ENCODE measurements at places on chromosomes 5 and 9. TPM values are rescaled to one million over a fixed set of nuclear protein-coding genes. Genes with fewer than 3 reads are reported as not detected.

- no peaks in the 10 kb centered on the region for H3K36me3 ChIP-seq
- H3K27me3 ChIP-seq = no peaks in the 10 kb centered on the region
- H3K4me3 ChIP-seq = no peak overlapping the region
- DNase-seq = no peak
- H3K4me1 ChIP-seq = peaks cover 4% of the 10 kb centered on the region
Observed at GRCh38 chr5:170639221-170639925, 135.6 kb downstream of the KCNIP1 start.

GRCh38 chr5:4640795-4641194, 499.3 kb upstream of the ADAMTS16 start:
- no peaks in the 10 kb centered on the region for H3K4me1 ChIP-seq
- no peaks in the 10 kb centered on the region for H3K27me3 ChIP-seq
- no peak overlapping the region for H3K27ac ChIP-seq
- no peak for DNase-seq
- no peaks in the 10 kb centered on the region for H3K36me3 ChIP-seq
- no peak overlapping the region for H3K4me3 ChIP-seq

- no peaks in the 10 kb centered on the region for H3K36me3 ChIP-seq
- H3K27ac ChIP-seq = no peak overlapping the region
- no peaks in the 10 kb centered on the region for H3K4me1 ChIP-seq
- H3K27me3 ChIP-seq = no peaks in the 10 kb centered on the region
- DNase-seq = no peak
- no peak overlapping the region for H3K4me3 ChIP-seq
Observed at GRCh38 chr9:4160249-4160648, 139.6 kb downstream of the GLIS3 start.

GRCh38 chr5:96611946-96612345, 50.2 kb upstream of the CAST start:
- no peak overlapping the region for H3K27ac ChIP-seq
- DNase-seq = no peak
- no peak overlapping the region for H3K4me3 ChIP-seq
- H3K4me1 ChIP-seq = peaks cover 8% of the 10 kb centered on the region
- H3K36me3 ChIP-seq = no peaks in the 10 kb centered on the region

DNA sequence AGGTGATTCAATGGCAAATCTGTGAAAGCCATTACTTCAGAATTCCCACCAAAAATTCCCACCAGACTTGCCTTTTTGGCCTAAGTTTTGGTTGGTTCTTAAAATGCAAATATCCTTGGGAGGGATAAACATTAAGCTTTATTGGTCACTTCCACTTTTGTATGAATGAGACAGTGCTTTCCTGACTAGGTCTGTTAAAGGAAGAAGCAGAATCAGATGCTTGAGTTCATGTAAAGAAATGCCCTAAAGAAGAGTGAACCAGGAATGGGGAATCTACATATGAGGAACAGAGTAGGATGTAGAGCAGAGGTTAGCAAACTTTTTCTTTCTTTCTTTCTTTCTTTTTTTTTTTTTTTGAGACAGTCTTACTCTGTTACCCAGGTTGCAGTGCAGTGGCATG, 129.3 kb downstream of the GCNT1 start:
- DNase-seq = no peak
- H3K36me3 ChIP-seq = no peaks in the 10 kb centered on the region
- no peaks in the 10 kb centered on the region for H3K27me3 ChIP-seq

GRCh38 chr5:5304361-5305020, 118.0 kb upstream of the ICE1 start:
- DNase-seq = no peak
- H3K27me3 ChIP-seq = no peaks in the 10 kb centered on the region
- H3K27ac ChIP-seq = no peak overlapping the region
- H3K36me3 ChIP-seq = no peaks in the 10 kb centered on the region
- peaks cover under 1% of the 10 kb centered on the region for H3K4me1 ChIP-seq

- peaks cover 38% of the 10 kb centered on the region for H3K27me3 ChIP-seq
- no peaks in the 10 kb centered on the region for H3K36me3 ChIP-seq
- H3K4me3 ChIP-seq = no peak overlapping the region
- no peak overlapping the region for H3K27ac ChIP-seq
- DNase-seq = no peak
Observed at GRCh38 chr5:33937017-33937706, 976 bp downstream of the RXFP3 start.

DNA sequence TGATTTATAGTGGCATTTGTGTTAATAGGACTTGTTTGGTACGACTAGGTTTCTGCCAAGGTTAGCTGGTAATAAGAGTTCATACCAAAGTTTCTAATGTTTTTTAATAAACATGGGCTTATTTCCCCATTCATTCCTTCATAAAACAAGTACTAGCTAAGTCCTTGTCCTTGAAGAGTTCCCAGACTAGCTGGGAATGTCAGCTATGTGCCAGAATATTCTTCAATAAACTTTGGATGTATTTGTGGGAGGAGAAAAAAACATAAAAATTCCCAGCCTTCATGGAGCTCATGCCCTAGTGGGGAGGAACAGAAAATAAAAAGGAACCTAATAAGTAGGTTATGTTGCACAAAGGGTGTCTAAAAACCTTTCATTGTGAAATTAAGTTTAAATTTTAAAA, 176.9 kb downstream of the DENND1A start:
- DNase-seq = no peak
- no peaks in the 10 kb centered on the region for H3K36me3 ChIP-seq
- H3K27me3 ChIP-seq = no peaks in the 10 kb centered on the region
- H3K27ac ChIP-seq = no peak overlapping the region
- no peak overlapping the region for H3K4me3 ChIP-seq
- H3K4me1 ChIP-seq = peaks cover 22% of the 10 kb centered on the region

DNA sequence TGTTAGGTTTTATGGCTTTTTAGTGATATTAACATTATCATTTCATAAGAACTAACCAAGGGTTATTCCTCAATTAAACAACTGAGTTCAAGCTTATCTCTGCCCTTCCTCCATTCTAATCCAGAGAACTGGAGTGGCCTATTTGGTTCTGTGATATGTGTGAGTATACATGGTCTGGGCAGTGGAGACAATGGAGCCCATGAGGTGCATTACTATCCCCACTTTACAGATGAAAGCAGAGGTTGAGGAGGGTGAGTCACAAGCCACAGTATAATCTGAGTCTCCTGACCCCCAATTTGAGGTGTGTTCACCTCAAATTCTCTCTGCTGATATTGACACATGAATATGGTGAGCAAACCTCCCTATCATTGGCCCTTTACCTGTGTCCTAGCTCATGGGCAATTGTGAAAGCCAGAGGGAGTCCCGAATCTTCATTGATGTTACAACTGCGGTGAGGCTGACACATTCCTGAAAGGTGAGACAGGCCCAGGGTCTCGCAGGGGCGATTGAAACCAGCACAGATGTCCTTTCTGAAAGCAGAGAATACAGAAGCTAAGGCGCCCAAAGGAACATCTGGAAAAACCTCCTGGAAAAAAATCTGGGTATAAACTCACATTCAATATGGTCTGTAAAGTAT, 217.2 kb downstream of the TARS1 start:
- no peak overlapping the region for H3K4me3 ChIP-seq
- no peaks in the 10 kb centered on the region for H3K4me1 ChIP-seq
- no peak overlapping the region for H3K27ac ChIP-seq
- H3K27me3 ChIP-seq = peaks cover 44% of the 10 kb centered on the region
- H3K36me3 ChIP-seq = no peaks in the 10 kb centered on the region

- peak overlapping the region; percentile 100 for H3K27ac ChIP-seq
- peak overlapping the region; percentile 58 for H3K4me3 ChIP-seq
- peaks cover 100% of the 10 kb centered on the region for H3K4me1 ChIP-seq
- no peaks in the 10 kb centered on the region for H3K36me3 ChIP-seq
Observed at GRCh38 chr9:129490583-129491486, 130.1 kb downstream of the C9orf50 start.

AP3S1 gene
- total RNA-seq = 432 TPM

DMRTA1 gene
- total RNA-seq = not detected
